ENCODE measurements at places on chromosomes 16 and 17.

DNA sequence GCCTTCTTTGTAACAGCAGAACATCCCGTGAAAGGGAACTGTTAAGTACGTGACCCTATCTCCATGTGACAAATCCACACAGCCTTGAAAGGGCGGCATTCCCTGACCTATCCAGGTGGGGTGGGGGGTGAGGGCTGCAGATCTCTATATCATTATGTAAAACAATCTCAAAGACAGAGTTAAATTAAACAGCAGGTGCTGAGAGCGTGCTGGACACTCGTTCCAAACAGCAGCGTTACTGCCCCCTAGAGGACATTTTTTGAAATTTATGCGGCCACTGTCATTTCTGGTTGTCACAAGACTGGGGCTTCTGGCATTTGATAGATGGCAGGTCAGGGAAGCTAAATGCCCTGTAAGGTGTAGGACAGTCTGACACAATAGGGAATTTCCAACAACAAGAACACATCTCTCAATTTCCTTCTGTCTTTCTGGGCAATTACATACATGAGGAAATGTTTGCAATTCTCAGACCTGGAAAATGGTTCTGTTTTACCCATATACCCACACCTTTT lies 6.7 kb upstream of the SLC25A39 start:
- DNase-seq = peak; percentile 92

DNA sequence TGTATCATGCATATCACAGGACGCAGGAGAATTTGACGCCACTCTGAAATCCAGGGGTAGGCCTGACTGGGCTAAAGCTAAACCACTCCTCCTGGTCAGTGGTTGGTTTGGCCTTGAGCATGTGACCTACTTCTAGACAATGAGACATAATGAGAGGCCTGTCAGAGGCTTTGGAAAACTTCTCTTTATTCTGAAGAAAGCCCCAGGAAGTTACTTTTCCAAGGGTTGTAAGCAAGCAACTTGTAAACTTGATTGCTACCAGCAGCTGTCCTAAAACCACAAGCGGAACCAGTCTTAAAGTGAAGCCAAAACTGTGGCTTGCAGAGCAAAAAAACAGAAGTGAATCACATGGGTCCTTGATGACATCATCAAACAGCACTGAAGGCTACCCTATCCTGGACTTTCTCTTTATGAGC lies 138.2 kb upstream of the COX10 start:
- DNase-seq = peak; percentile 83

GRCh38 chr16:30354423-30355143 lies 525 bp downstream of the CD2BP2 start:
- DNase-seq = peak; percentile 35

GRCh38 chr16:24499193-24499814 lies 40.1 kb upstream of the RBBP6 start:
- DNase-seq = peak; percentile 68

DNA sequence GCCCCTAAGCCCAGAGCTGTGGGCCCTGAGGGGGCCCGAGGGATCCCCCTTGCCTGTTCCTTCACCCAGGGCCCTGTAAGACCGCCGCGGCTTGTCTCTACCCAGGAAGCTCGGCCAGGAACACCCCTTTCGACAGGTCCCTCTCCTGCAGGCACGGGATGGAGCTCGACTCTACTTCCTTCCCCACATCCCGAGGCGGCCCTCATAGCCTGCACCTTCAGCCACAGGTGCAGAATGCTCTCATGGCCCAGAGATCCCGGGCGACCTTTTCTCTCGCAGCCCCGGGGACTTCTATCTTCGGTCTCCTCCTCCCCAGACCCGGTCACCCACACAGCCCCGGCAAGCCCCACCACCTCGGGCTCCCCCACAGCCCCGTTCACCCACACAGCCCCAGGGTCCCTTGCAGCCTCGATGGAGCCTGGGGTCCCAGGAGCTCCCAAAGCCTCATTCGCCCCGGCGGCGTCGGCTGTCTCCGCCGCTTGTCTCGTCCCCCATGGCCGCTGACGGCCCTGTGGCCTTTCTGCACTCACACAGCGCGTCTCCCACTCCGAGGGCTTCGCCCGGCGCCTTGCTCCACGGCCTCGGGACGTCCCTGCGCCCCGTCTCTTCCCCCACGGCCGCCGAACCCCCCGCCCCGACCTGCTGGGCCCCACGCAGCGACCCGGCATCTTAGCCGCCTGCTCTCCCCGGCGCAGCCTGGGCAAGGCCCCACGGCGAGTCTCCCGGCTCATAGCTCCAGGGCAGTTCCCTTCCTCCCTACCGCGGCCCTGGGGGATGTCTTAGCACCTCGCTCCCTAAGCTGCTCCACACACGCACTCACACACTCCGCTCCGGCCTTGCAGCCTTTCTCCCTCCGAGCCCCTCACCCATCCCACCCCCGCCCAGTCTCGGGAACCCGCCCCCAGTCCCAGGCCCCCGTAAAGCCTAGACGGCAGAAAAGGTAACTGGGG lies 650 bp downstream of the KIAA0753 start:
- DNase-seq = peak; percentile 70

- DNase-seq = peak; percentile 75
Measured at GRCh38 chr16:85556456-85557082, 56.6 kb upstream of the GSE1 start.

GRCh38 chr17:45905814-45906213 lies 11.5 kb downstream of the MAPT start:
- DNase-seq = no peak

- no peak for DNase-seq
Measured at GRCh38 chr16:81694494-81695280, 84.4 kb upstream of the PLCG2 start.

- no peak for DNase-seq
Measured at GRCh38 chr16:87878704-87879103, 9.4 kb upstream of the SLC7A5 start.

- DNase-seq = no peak
Measured at GRCh38 chr16:77462894-77463293, 28.1 kb upstream of the ADAMTS18 start.

DNA sequence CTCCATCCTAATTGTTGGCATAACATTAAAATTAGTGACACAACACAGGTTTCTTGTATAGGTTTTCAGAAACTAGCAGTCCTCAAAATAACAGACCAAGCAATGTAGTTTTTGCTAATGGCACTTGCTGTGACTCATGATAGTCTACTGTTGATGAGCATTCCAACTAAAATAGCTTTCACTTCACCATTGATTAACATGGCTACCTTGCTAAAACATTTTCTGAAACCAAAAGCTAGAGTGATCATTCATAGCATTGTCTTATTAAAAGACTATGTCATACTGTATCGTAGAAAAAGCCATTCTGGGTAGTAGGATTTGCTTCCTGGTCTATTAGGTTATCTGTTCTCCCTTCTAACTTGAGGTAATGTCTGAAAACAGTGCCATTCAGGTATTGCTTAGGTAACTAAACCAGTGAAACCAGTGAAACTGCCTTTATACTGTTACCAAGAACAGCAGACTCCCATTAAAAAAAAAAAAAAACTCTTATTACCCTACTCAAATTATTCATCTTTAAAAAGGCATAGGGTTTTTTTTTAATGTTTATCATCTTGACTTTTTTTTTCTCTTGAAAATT lies 2.5 kb upstream of the CLTC start:
- no peak for DNase-seq

GRCh38 chr17:76493505-76494167 lies 7.6 kb downstream of the RHBDF2 start:
- no peak for DNase-seq

- no peak for DNase-seq
Measured at GRCh38 chr17:75617218-75617617, 16.0 kb upstream of the SMIM5 start.

- no peak for DNase-seq
Measured at GRCh38 chr17:1495265-1495989, 2.9 kb upstream of the MYO1C start.

GRCh38 chr16:15928261-15929104 lies 20.9 kb upstream of the ABCC1 start:
- DNase-seq = no peak

- DNase-seq = peak; percentile 90
Measured at GRCh38 chr17:76547183-76547641, 7.4 kb downstream of the PRCD start.

DNA sequence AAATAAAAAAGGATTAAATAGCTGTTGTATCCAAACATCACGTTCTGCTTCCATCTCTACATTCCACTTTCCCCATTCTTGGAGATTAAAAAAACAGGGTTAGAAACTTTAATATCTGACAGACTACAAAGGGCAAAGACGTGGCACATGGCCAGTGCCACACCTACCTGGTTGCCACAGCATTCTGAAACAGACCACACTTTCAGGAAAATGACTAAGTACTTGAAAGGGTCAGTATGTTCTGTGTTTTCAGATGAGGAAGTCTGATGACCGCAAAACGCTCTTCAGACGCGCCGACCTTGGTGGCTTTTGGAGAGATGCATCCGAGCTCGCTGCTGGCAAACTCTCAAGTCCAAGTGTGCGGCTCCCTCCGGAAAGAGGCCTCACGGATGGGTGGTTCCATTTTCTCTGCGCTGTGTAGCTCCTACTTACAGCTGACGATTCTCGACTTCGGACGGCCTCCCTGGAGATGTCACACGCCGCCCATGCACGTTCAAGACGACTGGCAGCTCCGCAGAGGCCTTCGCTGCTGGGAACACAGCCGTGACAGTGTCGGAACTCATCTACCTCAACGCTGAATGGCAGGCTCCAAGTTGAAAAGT lies 15.5 kb downstream of the MAP1LC3B start:
- DNase-seq = peak; percentile 60

- DNase-seq = no peak
Measured at GRCh38 chr16:73610605-73611156, 562.8 kb upstream of the ZFHX3 start.

DNA sequence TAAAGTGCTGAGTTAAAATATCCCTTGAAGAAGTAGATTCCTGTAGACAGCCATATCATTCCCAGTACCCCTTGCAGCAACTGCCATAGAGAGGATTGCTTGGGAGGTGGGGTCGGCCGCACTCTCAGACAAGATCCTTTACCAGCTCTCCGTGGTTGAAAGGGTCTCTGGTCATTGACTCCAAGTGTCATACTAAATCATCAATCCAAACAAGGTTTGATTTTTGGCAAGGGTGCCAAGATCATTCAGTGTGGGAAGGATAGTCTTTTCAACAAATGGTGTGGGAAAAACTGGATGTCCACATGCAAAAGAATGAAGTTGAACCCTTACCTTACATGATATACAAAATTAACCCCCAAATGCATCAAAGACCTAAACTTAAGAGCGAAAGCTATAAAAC lies 21.8 kb downstream of the TBX2 start:
- DNase-seq = no peak

DNA sequence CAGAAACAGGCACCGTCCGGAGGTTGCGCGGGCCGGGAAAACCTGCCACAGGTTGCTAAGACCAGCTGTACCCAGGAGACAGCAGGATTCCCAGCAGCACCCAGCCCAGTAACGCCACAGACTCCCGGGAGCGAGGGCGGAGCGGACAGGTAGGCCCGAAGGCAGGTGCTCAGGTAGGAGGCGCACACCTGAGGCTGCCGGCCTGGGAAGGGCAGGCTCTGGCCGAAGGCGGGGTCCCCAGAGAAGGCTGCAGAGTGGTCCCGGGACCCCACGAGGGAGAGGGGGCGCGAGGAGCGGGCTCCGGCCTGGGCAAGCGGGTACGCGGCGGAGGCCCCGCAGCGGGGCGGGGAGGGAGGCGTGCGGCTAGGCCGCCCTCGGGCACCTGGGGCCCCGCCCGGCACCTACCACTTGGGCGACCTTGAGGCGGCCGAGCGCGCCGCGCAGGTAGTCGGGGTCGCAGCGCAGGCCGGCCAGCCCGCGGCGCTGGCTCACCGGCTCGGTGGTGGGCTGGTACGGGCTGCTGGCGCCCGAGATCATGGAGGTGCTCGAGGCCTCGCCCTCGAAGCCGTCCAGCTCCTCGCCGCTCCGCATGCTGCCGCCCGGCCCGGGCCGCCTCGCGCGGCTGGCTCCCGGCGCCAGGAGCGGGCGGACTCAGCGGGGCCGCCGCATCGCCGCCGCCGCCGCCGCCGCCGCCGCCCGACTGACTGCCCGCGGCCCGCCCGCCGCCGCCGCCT lies 441 bp downstream of the CMTM4 start:
- DNase-seq = no peak

GRCh38 chr16:50160495-50161164 lies 7.5 kb downstream of the TENT4B start:
- DNase-seq = peak; percentile 51

DNA sequence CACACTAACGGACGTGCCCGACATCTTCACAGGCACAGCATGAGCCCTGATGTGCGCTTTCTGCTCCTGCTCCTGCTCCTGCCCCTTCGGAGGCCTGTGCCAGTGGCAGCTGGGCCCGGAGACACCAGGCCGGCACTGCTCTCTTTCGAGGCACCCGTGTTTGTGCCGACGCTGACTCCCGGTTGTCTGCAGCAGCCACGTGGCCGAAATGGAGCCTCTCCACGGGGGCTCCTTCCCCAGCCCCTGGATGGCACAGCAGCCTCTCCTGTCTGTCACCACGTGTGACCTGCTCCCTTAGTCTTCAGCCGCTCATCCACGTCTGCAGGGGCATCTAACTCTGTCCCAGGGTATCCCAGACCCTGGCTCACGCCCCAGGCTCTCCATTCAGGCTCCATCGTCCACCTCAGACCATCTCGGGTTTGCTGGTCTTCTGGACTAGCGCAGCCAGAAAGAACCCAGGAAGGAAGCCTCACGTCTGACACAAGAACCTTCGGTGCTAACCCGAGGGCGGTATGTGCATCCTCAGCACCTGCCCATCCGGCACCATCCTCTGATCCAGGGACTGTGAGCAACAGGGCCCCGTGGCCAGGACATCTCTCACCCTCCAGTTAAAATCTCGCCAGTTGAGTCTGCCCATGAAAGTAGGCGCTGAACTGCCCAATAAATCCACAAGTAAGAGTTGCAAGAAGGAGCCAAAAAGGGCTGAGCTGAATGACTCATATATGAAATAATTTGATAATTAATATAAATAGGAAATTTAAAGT lies 4.2 kb upstream of the RPH3AL start:
- no peak for DNase-seq

DNA sequence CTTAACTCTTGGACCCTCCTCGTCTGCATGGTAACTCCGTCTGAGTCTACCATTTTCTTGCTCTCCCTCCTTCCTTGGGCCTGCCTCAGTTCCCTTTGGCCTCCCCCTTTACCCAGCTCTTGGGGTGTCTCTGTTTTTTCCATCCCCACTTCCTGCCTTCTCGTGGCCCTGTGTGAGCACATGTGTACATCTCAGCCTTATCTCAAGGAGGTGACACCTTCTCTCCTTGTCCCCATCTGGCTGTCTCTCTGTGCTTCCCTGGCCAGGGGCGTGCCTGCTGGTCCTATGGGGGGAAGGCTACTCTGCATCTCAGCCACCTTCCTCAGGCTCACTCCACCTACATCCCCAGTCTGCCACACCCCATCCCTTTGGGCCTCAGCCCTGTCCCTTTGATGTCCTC lies 6.6 kb downstream of the CTF1 start:
- peak; percentile 67 for DNase-seq
